ENCODE measurements at places on chromosomes 16 and 17.

- DNase-seq: no peak
Measured at GRCh38 chr17:27496971-27497370, 40.7 kb downstream of the KSR1 start.

GRCh38 chr17:77316191-77316641 is 175.4 kb downstream of the SEC14L1 start:
- no peak for DNase-seq

GRCh38 chr16:5490499-5490898 is 392.9 kb upstream of the EEF2KMT start:
- no peak for DNase-seq

DNA sequence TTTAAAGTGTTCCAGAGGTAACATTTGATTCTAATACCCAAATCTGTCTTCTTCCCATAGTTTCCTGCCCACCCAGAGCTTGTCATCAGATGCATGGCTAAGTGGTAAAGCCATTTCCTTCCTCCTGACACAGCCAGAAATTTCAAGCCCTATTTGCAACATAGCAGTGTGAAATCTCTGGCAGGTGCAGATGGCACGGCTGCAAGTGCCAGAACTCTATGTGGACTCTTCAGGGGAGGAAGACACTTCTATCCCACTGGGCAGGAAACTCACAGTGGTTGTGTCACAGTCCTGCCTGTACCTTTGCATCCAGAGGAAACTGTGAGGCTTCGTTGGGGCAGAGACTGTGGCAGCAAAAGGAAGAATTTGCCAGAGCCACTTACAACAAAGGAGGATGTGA is 13.2 kb downstream of the DYNLRB2 start:
- no peak for DNase-seq

GRCh38 chr16:49469930-49470451 is 96.4 kb downstream of the C16orf78 start:
- no peak for DNase-seq

- DNase-seq: no peak
Measured at GRCh38 chr17:79026376-79027273, 2.7 kb downstream of the C1QTNF1 start.

DNA sequence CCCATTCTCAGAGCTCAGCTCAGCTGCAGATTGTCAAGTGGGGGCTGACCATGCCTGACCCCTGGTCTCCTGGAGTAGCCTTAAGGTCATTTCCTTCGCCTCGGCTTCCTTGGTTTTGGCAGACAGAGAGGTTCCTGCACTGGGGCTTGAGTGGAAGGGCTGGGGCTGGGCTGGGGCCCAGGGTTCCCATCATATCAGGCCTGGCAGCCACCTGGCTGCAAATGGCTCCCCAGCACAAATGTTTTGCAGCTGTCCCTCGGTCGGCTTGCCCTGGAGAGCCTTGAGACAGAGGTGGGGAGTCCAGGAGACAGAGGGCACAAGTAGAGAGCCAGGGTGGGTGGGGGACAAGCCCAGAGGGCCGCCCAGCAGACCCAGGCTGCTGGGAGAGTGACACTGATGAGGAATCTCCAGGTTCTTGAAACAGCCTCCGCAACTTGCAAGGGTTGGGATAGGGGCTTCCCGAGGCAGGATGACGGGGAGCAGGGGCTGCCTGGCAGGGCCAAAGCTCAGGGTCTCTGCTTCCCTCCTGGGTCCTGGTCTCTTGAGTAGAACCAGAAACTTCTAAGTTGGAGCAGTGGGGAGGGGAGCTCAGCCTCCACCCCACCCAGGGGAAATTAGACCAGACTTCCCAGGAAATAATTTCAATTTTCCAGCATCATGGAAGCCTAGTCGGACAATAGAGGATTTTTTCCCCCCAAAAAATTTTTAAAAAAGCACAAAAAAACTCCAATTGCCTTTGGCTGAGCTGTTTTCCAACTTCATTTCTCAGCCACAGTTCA is 19.3 kb downstream of the IGFBP4 start:
- DNase-seq: no peak

- DNase-seq: no peak
Measured at GRCh38 chr16:83744441-83744981, 63.3 kb upstream of the HSBP1 start.

DNA sequence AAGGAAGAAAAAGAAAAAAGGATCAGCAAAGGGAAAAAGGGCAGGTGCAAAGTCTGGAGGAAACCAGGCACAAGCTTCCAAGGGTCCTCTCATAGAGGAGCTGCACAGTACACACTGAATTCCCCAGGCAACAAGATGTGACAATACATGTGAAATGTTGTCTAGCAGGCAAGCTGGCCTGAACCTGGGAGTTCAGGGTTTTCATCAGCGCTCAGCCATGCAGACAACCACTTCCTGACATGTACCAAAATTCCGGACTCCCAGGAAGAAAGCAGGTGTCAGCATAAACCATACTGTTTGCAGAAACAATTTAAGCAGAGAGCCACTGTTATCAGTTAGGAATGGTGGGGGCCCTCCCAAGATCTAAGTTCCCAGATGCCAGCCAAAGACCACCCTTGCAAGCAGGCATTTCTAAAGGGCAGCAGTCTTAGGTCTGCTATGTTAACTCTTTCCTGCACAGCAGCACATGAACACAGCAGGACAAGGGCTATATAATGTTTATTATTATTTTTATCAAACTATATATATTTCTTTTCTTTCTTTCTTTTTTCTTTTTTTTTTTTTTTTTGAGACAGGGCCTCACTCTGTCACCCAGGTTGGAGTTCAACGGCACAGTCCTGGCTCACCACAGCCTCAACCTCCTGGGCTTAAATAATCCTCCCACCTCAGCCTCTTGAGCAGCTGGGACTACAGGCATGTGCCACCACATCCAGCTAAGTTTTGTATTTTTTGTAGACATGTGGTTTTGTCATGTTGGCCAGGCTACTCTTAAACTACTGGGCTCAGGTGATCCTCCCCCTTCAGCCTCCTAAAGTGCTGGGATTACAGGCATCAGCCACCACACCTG is 10.1 kb downstream of the TK2 start:
- no peak for DNase-seq

- no peak for DNase-seq
Measured at GRCh38 chr16:58732545-58733247, 1.4 kb downstream of the GOT2 start.

DNA sequence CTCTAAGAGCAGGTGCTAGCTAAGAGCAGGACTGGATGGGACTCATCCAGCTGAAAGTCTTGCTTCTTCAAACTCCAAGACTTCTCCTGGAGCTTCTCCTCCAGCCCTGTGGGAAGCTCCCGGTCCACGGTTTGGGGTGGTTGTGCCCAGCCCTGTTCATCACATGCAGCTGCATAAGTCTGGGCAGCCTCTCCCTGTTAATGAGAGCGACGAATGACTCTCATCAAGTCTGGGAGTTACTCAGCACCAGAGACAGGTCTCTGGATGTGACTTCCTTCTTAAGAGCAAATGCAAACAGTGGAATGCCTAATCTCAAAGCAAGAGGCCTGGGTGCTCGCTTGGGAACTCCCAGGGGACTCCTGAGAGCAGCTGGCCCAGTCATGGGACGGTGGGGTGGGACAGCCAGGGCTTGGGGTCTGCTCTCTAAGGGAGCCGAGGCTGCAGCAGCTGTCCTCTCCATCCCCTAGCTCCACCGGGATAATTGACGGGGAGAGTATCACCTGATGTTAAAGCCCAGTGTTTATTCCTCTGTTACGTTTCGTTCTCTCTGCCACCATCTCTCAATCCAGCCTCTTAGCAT is 35.3 kb upstream of the CRHR1 start:
- DNase-seq: no peak

DNA sequence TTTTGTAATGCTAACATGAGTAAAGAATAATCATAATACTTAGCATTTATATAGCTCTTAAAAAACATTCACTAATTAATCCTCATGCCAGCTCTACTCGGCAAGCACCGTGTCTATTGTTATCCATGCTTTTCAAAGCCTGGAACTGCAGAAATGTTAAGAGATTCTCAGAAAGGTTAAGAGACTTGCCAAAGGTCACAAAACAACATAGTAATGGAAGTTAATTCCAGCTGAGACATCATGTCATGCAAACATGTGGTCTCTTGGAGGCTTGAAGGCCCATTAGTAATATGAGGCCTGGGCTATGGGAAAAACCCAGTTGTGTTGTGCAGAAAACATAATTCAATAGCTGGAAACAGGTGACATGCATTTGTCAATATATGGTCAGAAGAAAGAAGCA is 389.9 kb upstream of the GOT2 start:
- no peak for DNase-seq

DNA sequence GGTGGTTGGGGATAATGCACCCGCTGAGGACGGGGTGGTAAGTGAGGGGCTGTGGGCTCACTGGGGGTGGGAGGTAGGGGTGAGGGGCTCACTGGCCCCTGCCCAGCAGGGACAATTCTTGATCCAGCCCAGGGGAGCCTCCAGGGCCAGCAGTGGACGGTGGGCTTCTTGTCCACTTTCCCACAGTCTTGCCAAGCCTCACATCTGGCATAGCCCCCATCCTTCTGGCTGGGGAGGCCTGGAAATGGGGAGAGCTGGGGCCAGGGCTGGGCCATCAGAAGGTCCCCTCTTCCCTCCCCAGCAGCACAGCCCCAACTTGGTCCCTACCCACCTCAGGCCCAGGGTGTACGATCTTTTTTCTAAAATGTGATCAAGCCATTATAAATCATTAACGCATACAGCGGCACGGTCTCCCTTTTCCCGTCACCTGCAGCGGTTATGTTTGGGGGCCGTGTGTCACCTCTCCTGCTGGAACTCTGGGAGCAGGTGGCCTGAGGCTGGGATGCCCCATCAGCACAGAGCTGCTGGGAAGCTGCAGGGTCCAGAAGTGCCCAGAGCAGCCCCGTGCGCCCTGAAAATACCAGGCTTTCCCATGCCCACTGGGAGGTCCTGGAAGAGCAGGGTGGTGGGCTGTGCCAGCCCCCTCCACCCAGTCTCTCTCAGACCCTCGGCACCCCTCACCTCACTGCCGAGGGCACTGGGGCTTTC is 7.2 kb upstream of the SETD6 start:
- no peak for DNase-seq

DNA sequence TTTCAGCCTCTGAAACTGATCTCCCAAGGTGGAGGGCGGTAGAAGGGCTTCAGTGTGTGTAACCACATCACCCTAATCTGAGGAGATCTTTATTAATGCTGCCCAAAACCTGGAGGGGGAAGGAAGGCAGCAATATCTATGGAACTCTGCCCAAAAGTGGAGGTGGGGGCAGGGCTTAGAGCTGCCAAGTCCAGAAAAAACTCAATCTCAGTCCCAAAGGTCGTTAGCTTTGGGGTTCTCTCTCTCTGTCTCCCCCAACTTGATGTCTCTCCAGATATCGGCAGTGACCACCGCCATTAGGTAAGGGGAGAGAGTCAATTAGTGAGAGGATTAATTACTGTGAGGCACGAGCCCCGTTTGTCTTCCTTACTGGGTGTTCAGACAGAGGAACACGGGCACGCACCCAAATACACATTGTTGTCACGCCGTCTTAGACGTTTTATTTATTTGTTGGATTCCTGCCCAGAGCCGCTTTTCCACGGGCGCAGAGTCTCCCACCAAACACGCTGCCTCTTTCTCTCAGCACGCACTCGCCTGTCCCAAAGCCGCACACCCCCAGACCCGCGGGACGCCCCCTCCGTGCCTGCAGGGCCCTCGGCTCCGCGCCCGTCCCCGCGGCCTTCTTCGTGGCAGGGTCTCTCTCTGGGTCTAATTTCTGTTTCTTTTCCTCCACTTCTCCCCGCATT is 5.4 kb upstream of the LHX1 start:
- DNase-seq: no peak

- no peak for DNase-seq
Measured at GRCh38 chr16:49693445-49693844, 162.5 kb downstream of the ZNF423 start.

Data from activated gamma-delta T cell (primary cell).